Stimulated activated CD8-positive, alpha-beta memory T cell treated with anti-CD3 and anti-CD28 coated beads, Interleukin-15, amount 100 ng/mL, for 4 hours (primary cell): ENCODE measurements at places on chromosomes 1 and 21.

- no peak for DNase-seq
Measured at GRCh38 chr1:151779852-151780251, 10.4 kb downstream of the TDRKH start.

DNA sequence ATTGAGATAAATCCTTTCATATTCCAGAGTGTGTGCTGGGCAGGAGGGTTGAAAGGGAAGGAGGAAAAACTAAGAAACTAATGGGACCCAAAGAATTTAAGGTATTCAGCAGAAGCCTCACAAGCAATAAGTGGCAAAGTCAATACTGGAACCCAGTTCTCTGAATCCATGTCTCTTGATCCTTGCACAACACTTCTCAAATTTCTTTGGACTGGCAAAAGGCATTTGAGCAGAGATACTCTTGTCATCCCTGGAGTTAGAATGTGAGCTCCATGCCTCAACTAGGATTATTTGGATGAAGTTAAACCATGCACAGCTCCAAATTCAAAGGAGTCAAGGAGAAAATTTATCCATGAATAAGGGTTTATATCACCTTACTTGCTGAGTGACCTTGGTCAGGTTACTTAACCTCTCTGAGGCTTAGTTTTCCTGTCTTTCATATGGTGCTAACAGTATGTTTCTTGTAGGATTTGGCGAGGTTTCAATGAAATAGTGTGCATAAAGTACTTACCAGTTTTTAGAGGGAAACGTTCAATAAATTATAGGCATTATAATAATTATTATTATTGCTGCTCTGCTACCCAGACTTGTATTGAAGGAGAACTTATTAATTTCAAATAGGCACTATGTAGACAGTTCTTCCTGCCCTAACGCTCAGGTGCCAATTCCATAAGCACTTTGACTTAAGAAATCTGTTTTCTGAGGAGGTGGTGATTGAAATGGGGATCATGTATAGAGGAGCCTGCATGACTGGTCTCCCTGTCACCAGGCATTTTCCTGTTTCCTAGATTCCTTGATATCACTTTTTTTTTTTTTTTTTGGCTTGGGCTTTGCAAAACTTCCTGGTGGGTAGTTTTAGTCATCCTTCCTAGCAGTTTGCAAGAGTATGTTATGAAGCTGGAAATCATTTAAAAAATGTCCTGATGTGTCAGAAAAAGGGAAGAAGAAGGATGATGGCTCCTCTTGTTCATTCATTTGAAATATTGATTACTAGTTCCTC, 125.0 kb upstream of the JUN start:
- no peak for DNase-seq

DNA sequence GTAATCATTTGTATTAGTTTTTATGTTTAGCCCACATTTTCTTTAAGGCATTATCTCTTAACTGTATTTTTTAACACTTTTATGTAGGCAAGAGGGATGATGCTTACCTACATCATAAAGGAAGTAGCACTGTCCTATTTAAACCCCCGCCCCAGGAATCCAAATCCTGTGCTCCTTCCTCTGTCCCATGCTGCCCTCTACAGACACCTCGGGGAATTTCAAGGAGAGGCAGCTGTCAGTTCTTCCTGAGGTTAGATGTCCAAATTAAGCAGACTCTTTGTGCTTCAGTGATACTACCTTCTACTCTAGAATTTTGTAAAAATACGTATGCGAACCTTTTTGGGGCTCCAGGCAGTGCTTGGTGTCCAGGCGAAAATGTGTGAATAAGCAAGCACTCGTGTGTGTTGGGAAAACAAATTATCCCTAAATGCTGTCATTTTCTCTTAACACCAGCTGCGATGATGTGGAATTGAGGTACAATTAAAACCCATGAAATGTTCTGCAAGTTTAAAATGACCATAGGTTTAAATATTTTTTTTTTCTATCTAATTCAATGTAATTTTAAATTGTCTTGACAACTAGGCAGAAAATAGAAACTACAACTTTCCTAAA, 19.2 kb downstream of the CRCT1 start:
- no peak for DNase-seq

DNA sequence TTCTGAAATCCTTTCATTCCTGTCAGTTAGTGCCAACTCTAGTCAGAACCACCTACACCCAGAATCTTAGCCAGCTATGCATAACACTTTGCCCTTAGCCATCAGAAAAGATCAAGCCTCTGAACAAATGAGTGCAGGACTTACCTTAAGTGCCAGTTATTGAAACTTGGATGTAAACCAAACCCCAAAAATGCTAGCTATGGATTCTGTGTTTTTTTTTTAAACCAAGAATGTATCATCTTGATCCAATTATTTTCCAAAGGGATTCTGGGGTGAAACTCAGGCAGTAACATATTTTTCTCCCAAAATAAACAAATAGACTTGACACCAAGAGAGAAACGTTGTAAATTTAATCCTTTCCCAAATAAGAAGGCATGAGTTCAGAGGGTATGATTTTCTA, 538.6 kb upstream of the ADAMTS5 start:
- no peak for DNase-seq

- DNase-seq: no peak
Measured at GRCh38 chr1:205046870-205047269, 3.9 kb downstream of the CNTN2 start.

DNA sequence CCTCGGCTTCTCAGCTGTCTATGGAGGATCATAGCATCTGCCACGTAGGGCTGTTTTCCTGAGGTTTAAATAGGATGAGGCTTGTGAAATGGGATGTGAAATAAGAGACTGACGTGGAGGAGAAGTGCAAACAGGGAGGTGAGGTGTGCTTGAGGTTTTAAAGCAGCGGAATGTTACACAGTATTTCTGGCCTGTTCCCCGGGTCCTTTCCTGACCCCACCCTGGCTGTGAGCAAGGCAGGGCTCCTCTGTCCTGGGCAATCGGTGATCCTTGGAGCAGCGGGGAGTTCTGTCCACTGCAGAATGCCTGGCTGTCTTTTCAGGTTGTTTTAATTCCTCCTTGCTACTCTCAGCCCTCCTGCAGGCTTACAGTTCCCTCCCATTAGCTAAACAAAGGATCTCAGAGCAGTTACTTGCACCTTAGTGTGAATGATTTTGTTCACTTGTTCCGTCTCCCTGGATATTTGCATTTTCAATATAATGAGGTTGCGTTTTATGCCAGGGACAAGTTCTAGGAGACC, 38.6 kb downstream of the LHX4 start:
- no peak for DNase-seq

GRCh38 chr1:162916407-162916806, 55.4 kb upstream of the CCDC190 start:
- DNase-seq: no peak

DNA sequence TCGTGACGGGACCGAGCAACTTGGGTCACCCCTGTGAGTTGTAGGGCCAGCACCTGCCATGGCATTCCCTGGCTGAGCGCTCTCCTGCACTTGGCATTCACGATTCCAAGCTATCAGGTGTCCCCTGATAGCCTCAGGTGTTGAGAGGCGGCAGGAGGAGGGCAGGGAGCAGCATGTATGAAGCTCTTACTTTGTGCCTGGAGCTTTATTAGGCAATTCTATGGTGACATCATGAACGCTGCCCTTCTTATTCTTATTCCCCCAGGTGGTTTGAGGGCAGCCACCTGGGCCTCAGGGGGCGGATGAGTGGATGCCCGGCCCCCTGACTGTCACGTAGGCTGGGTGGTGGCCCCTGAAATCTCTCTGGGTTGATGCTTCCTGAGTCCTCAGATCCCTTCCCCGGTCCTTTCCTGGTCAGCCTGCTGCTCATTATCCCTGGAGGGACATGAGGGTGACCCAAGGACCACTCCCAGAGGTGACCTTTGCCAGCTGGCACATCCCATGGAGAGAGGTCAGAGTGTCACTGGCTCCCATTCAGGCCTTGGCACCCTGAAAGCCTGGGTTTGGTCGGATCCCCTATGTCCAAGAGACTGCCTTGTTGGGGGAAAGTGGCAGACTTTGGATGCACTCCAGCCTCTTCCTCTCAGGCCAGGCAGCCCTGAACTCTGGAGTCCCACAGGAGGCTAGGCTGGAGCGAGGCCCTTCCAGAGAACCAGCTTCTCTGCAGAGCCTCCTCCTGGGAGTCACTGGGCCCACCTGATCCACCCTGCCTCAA, 51.9 kb downstream of the SPSB1 start:
- DNase-seq: no peak

DNA sequence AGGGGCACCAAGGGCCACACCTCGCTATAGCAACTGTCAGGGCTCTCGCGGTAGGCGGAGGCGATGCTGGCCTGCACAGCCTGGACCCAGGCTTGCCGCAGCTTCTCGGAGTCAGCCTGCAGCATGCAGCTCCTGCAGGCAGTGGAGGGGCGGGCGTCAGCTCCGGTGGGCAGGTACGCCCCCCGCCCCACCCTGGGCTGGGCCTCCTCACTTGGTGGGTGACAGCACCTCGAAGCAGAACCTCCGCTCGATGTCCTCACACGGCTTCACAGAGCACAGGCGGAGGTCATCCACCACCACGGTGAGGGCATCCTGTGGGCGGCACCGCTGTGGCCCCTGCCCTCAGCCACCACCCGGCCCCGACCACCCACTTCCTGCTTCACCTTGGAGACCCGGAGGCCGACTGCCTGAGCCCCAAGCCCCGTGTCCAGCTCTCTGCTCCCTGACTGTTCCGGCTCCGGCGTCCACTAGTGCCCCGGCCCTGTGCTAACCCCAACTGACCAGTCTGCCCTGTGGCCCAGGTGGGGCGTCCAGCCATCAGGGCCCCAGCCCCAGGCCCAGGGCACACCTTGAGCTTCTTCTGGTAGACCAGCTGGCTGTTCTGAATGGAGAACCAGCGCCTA, 9.8 kb downstream of the ACAP3 start:
- DNase-seq: no peak

- no peak for DNase-seq
Measured at GRCh38 chr1:22518379-22518778, 44.9 kb upstream of the EPHA8 start.

DNA sequence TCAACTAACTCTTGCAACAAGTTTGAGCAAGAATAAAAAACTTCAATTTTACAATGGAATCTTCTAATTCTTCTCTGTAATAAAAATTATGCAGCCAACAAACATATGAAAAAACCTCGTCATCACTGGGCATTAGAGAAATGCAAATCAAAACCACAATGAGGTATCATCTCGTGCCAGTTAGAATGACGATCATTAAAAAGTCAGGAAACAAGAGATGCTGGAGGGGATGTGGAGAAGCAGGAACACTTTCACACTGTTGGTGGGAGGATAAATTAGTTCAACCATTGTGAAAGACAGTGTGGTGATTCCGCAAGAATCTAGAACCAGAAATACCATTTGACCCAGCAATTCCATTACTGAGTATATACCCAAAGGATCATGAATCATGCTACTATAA, 327.5 kb upstream of the LYPLAL1 start:
- DNase-seq: no peak

DNA sequence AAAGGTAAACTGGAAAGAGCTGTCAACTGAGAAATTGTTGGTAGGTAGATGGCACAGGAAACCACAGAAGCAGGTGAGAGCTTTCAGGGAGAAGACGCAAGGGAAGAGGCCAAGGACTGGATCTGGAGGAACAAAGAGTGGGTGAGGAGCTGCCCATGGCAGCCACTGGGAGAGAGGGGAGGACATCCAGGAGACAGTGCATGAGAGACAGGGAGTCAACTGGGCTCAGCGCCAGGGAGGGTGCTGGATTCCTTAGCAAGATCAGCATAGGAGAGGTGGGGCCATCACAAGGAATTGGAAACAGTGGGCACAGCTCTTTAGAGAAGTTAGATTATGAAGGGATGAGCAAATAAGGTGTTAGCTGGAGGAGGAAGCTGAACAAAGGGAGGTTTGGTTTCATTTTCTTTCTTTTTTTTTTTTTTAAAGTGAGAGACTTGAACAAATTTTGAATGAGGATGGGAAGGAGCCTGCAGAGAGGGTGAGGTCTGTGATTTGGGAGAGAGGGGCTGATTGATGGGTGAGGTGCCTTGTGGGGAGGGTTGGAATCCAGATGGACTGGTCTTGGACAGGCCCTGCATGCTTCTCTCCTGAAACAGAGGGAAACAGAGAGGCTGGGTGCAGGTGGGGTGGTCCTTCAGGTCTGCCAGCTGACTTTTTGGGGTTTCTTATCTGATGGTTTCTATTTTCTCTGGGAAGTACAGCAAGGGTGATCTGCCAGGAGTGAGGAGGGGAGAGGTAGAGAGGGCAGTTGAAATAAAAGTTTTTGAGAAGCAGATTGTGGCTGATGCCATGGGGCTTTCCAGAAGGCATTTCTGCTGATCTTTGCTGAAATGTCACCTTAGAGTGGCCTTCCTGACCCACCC, 5.4 kb downstream of the CYP4B1 start:
- no peak for DNase-seq

GRCh38 chr1:228321895-228322294, 84.7 kb downstream of the TRIM11 start:
- DNase-seq: no peak

DNA sequence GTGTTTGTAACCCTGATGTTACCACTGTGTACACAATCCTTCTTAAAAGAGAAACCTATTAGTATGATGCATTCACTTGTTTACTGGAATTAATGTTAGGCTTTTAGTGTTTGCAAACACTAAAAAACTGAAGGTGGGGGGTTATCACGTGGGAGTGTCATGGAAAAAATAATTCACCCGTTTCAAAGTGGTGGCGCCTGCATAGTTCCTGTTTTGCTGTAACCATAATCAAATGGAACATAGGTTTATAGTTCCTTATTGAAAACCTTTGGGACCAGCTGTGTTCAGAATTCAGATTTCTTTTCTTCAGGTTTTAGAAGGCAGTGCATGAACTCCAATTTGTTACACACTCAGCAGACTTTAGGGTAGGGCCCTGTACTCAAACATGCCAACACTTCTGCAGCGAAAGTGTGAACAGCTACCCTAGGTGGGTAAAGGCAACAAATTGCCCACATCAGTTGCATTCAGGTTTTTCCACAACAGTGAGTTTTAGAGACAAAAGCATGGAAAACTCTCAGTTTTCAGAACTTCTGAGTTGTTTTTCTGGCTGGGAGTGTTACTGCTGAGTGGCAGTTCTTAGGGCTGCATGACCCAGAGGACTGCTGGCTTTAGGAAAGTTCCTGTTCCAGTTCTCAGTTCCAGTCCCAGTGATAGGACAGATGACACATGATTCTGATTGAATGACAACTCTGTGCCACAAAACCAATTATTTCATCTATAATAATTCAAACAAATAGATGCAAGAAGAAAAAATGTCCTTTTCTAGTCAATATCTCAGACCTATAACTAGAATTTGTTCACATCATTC, 29.1 kb upstream of the IVNS1ABP start:
- DNase-seq: no peak
